ENCODE measurements at places on chromosomes 1 and 21.

GRCh38 chr1:65949230-65949626, 156.5 kb downstream of the PDE4B start:
- no peak for DNase-seq

GRCh38 chr1:5887349-5887970, 104.8 kb downstream of the NPHP4 start:
- DNase-seq = no peak

DNA sequence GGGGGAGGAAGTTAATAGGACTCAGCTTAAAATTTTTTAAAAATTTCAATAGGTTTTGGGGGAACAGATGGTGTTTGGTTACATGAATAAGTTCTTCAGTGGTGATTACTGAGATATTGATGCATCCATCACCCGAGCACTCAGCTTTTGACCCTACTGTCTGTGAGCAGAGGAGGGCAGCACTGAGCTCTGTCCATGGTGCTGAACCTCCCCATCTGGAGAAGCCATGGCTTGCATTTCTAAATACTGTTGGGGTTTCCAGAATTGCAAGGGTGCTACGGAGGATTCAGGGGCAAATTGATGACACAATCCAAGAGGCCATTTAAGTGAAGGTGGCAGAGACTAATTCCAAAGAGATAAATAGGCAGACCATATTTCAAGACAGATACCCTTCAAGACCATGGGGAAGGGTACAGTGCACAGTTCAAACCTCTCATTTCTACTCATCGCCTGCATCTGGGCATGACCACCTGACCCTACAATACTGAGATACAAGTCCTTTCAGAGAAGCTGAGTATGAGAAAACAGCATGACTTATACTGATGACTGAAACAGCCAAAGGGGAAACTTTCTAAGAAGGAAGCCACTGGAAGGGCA, 17.2 kb downstream of the SYT2 start:
- DNase-seq = peak; percentile 69

DNA sequence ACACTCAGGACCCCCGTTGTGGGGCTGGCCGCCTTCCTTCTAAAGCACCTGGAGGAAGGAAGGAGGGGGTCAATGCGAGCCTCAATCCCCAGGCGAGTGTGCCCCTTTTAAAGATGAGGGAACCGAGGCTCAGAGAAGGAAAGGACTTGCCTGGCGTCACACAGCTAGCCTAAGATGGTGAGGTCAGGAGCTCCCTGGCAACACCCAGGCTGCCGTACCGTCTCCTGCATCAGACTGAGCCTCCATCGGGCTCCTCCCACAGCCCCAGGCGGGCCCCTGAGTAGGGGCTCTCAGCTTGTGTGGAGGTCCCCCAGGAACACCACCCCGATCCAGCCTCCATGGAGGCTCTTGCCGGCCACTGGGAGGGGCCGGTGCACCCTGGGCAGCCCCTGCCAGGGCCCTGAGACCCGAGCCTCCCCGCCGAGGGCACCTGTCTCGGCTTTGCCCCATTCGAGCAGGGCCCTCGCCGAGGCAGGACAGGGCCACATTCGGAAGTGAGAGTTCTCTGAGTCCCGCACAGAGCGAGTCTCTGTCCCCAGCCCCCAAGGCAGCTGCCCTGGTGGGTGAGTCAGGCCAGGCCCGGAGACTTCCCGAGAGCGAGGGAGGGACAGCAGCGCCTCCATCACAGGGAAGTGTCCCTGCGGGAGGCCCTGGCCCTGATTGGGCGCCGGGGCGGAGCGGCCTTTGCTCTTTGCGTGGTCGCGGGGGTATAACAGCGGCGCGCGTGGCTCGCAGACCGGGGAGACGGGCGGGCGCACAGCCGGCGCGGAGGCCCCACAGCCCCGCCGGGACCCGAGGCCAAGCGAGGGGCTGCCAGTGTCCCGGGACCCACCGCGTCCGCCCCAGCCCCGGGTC, at the start of gene AIRE:
Gene AIRE, plus strand, starts transcription at position 739 of the 855 bp plus-strand sequence. CDS start 131 bp downstream, outside the sequence.
- no peak for DNase-seq

GRCh38 chr1:172308142-172308541, 112.3 kb upstream of the C1orf105 start:
- DNase-seq = no peak

DNA sequence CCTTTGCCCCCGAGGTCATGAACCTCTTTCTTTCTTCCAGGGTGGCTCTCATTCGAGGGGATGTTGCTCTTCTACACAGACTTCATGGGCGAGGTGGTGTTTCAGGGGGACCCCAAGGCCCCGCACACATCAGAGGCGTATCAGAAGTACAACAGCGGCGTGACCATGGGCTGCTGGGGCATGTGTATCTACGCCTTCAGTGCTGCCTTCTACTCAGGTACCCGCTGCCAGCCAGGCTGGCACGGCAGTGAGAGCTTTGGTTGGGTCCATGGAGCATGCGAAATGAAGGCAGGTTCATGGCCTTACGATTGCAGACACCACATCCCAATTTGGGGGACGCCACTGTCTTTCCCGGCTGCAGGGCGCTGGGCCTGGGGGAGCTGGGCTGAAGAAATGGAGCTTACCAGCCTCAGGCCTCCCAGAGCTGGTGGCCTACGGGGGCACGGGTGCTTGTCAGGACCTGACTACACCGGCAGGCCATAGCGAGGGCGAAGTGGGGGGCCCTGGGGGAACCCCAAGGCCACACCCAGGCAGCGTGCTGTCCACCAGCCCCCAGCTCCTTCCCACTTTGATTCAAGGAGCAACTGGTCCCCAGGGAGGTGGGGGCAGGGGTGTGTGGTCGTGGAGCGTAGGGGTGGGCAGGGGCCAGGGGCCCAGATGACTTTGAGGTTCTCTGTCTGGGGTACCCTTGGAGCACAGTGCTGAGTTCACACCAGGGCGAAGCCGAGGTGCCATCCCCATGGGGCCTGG, 20.0 kb downstream of the SLC45A1 start:
- no peak for DNase-seq

DNA sequence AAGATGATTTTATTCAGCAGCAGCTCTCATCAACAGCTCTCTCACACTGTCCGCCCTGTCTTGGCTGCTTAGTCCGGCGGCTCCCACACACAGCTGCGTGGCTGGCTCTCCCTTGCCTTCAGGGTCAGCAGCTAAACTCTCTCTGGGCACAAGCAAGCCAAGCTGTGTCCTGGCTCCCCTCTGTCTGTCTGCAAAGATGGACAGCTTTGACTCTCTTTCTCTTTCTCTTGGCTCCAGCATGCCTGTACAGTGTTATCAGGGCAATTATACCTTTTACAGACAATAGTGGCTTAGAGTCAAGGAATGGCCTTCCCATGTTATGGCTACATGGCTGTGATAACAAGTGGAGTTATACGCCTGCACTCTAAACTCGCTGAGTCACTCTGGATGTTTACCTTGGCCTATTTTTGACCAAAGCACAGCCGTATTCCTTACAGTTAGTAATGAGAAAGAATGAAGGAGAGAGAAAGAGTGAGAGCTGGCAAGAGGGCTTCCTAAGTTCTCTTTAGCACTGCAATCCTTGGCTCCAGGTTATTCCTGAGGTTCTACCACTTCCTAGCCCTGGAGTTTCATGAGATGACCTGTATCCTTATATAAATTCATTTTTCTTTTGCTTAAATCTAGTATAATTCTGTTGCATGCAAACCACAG, 59.9 kb upstream of the ZSWIM5 start:
- DNase-seq = peak; percentile 10

DNA sequence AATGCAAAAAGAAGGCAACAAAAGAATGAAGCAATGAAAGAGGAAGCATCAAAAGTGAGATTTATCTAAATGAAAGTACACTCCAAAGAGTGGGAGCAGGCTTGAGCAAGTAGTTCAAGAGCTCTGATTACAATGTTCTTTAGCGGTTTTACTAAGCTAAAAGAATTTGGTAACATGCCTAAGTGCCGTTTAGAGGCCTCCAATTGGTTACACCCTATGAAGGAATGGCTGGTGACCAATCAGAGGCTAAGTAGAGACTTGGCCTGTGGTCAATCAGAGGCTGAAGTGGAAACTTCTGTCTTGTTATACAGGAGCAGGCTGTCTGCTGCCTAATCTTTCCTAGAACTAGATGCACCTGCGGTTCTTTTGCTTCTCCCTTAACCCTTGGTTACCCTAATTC, 59.1 kb downstream of the PTGFR start:
- no peak for DNase-seq

DNA sequence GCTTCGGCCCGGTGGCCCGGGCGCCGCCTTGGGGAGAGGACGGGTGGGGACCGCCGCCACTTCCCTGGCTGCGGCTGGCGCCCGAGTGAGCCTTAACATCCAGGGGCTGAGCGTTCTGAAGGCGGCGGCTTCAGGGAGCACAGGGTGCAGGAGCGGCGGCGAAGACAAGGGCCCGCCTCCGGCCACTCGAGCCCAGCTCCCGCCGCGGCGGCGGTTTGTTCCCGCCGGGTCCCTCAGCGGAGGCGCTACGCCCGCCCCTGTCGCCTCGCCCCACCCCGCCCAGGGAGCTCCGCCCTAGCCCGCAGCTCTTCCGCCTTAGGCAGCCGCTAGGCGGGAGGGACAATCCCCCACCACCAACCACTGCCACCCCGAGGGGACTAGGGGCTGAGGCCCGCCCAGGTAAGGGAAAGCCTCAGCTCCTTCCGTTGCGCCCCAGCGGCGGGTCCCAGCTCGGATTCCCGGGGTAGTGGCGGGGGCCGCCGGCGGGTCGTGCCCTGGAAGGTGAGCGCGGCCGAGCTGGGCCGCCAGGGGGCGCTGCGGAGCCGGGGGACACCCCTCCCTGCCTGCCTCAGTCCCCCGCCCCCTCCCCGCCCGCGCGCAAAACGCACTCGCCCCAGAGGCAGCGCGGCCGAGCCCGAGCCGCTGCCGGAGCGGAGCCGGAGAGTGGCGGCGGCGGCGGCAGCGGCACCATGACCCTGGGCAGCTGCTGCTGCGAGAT, at the start of gene FOXD2:
Gene FOXD2, plus strand, starts transcription at position 598 of the 718 bp plus-strand sequence. Its CDS starts 92 bp downstream, at position 690.
- peak; percentile 71 for DNase-seq

- no peak for DNase-seq
Observed at GRCh38 chr1:47837866-47838561, 159.2 kb downstream of the TRABD2B start.

GRCh38 chr1:12097321-12097720, 34.2 kb downstream of the TNFRSF8 start:
- DNase-seq = no peak

- DNase-seq = peak; percentile 66
Observed at GRCh38 chr1:235783148-235783776, 83.4 kb downstream of the LYST start.

GRCh38 chr1:224447251-224447650, 12.7 kb upstream of the WDR26 start:
- peak; percentile 48 for DNase-seq

DNA sequence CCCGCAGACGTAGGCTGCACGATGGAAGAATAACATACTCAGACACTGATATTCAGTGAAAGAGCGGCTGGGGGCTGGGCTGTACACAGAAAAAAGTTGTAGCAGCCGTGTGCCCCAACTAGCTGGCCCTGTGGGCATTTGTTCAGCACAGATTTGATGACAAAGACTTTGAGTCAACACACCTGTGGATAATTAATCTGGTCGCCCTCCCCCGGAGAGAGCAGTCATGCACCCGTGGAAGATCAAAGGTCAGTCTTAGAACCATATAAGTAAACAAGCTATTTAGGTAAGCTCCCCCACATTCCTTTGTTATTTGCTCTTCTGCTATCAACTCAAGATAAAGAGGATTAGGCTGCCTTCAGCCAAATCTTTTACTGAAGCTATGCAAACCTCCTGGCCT, 148.4 kb upstream of the HMCN1 start:
- DNase-seq = no peak

DNA sequence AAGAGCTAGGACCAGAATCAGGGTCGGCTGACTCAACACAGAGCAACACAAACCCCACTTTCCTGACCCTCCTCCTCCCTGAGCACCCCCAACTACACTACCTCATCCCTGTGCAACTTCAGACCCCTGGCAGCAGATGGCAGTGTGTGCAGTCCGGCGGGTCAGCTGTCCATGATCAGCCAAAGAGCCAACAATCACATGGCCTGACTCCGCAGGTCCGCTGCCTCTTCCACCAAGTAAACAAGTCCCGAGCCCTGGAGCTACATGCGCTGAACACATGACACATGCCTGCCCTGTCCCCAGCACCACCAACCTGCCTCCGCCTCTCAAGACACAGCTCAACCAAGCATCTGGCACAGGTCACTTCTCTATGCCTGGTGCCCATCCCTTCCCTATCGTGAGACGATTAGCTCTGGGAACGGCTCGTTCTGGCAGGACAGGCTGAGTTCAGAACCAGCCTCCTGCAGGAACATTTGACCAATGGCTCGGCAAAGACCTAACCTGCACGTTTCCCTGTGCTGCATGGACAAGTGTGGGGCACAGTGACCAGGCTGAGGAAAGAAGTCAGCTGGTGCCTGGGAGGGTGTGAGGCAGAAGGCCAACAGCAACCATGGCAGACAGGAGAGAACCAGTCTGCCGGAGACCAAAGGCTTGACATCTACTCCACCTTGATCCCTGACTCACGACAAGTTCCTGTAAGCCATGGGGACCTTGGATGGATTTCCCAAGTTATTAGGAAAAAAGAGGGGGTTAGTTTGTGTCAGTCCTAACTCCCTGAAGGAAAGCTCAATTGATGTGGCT, 60.3 kb downstream of the CD46 start:
- DNase-seq = no peak

- peak; percentile 8 for DNase-seq
Observed at GRCh38 chr21:18369115-18369514, 34.5 kb downstream of the TMPRSS15 start.

GRCh38 chr1:79235301-79236002, 228.9 kb upstream of the ADGRL4 start:
- no peak for DNase-seq

- DNase-seq = peak; percentile 8
Observed at GRCh38 chr21:22582026-22582425, 1583.8 kb downstream of the NCAM2 start.

All from umbilical cord (tissue), 2 donors.